ENCODE measurements at places on chromosomes 11 and 22. TPM values are rescaled to one million over a fixed set of nuclear protein-coding genes. Genes with fewer than 3 reads are reported as not detected.

SESN3 gene
- 62.7 TPM for total RNA-seq

KCNJ4 gene
- total RNA-seq: 6.6 TPM

SSTR3 gene
- under 0.01 TPM for total RNA-seq

OR56A1 gene
- 0.25 TPM for total RNA-seq

CCDC188 gene
- 1.5 TPM for total RNA-seq

MMP10 gene
- not detected for total RNA-seq

BRSK2 gene
- total RNA-seq: 31.7 TPM

GP1BB gene
- total RNA-seq: 24.8 TPM

EFEMP2 gene
- total RNA-seq: 8.4 TPM

OR52I2 gene
- total RNA-seq: not detected

DDX10 gene
- total RNA-seq: 16.0 TPM

Measured in temporal lobe (tissue), 4 donors.